ENCODE measurements at places on chromosomes 2 and 18.

GRCh38 chr2:207499114-207499513 lies 30.6 kb upstream of the CREB1 start:
- DNase-seq: no peak

GRCh38 chr2:120443946-120444345 lies 98.0 kb downstream of the INHBB start:
- no peak for DNase-seq

- DNase-seq: no peak
These were observed 249.8 kb downstream of the ANAPC1 start for GRCh38 chr2:111634050-111634794.

GRCh38 chr2:38750011-38750890 lies 910 bp downstream of the SRSF7 start:
- DNase-seq: peak; percentile 26

DNA sequence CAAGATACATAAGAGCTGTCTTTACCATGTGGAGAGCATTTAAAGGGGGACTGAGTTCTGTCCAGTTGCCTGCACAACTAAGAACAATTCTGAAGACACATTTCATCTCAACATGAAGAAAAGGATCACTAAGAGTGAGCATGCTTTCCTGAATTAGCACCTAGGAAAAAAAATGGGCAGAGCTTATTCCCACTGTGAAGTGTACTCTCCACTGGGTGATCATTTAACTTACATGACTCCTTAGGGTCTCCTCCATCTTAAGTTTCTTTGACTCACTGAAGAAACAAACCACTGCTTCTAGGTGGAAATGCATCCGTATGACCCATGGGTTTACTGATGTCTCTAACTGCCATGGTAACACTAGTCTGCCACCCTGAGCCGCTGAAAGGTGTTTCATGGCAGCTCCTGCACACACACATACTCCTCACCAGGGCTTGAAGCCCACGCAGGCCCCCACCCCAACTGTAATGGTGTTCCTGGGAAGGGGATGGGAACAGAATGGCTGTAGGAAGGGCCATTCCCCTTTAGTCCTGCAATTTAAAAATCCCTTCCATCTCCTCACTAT lies 27.1 kb downstream of the HDLBP start:
- DNase-seq: no peak

GRCh38 chr18:8221452-8221851 lies 387.8 kb upstream of the RAB12 start:
- no peak for DNase-seq

- no peak for DNase-seq
These were observed 323.6 kb downstream of the EIPR1 start for GRCh38 chr2:3054066-3054465.

Data from stimulated activated CD4-positive, alpha-beta T cell treated with anti-CD3 and anti-CD28 coated beads, Interleukin-1b, Interleukin-23, amount 100 ng/mL, for 24 hours (primary cell).